ENCODE measurements at places on chromosomes 2 and 18. TPM values are rescaled to one million over a fixed set of nuclear protein-coding genes. Genes with fewer than 3 reads are reported as not detected.

LIMS3 gene
- not detected for total RNA-seq

HOXD9 gene
- total RNA-seq: 1.8 TPM

BCL2 gene
- 0.40 TPM for total RNA-seq

CCDC178 gene
- not detected for total RNA-seq

LOXHD1 gene
- total RNA-seq: not detected

MTCL1 gene
- 73.7 TPM for total RNA-seq

CHST9 gene
- total RNA-seq: not detected

NLRC4 gene
- total RNA-seq: not detected

STEAP3 gene
- total RNA-seq: 32.7 TPM

OTOS gene
- not detected for total RNA-seq

DOK6 gene
- not detected for total RNA-seq

SMARCAL1 gene
- total RNA-seq: 15.5 TPM

GREB1L gene
- total RNA-seq: 1.6 TPM

FLACC1 gene
- total RNA-seq: not detected

VWA3B gene
- total RNA-seq: 0.33 TPM

TMEM163 gene
- total RNA-seq: not detected
